ENCODE measurements at places on chromosomes 1 and 21. TPM values are rescaled to one million over a fixed set of nuclear protein-coding genes. Genes with fewer than 3 reads are reported as not detected.

The USH2A gene
- total RNA-seq = under 0.01 TPM

GRCh38 chr1:223500560-223501425, 107.6 kb downstream of the CCDC185 start:
- peak; percentile 61 for DNase-seq

- DNase-seq = peak; percentile 66
Measured at GRCh38 chr1:160101037-160101716, 2.8 kb upstream of the IGSF8 start.

- no peak for DNase-seq
Measured at GRCh38 chr1:2476061-2476999, at the start of gene PLCH2. Gene PLCH2 (plus strand): TSS chr1:2476289. CDS start chr1:2476589, 300 bp downstream.

- no peak for DNase-seq
Measured at GRCh38 chr21:43597540-43598250, 61.6 kb downstream of the HSF2BP start.

The FCER1A gene
- total RNA-seq = not detected

DNA sequence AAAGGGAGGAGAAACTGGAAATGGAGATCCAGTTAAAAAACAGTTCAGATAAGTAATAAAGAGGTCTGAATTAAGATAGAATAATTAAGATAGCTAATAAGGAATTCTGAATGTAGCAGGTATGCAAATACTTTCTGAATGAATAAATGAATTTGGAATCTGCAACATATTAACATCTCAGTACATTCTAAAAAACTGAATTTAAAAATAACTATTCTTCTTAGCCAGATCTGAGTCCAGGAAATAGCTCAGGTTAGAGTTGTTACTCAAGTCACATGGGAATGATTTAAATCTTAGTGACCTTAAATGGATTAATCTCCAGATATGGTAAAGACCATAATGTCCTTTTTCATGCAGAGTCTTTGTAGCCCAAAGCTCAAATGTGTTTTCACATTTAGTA, 51.2 kb downstream of the EYA3 start:
- DNase-seq = no peak

- no peak for DNase-seq
Measured at GRCh38 chr1:7437036-7437435, 334.1 kb upstream of the VAMP3 start.

The PIGR gene
- total RNA-seq = not detected

The CR1 gene
- not detected for total RNA-seq

DNA sequence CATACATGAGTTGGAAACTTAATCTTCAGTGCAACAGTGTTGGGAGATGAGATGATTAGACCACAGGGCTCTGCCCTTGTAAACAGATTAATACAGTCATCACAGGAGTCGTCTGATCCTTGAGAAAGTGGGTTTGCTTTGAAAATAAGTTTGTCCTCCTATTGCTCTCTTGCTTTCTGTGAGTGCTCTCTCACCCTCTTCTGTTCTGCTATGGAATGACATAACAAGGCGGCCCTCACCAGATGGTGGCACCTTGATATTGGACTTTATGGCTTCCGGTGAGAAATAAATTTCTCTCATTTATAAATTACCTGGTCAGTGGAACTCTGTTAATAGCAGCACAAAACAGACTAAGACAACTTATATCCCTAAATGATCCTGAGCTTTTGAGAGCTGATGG, 353.6 kb downstream of the BRINP3 start:
- peak; percentile 31 for DNase-seq

The TRABD2B gene
- total RNA-seq = not detected

The IGSF5 gene
- total RNA-seq = 0.11 TPM

The TNFRSF4 gene
- 0.32 TPM for total RNA-seq

DNA sequence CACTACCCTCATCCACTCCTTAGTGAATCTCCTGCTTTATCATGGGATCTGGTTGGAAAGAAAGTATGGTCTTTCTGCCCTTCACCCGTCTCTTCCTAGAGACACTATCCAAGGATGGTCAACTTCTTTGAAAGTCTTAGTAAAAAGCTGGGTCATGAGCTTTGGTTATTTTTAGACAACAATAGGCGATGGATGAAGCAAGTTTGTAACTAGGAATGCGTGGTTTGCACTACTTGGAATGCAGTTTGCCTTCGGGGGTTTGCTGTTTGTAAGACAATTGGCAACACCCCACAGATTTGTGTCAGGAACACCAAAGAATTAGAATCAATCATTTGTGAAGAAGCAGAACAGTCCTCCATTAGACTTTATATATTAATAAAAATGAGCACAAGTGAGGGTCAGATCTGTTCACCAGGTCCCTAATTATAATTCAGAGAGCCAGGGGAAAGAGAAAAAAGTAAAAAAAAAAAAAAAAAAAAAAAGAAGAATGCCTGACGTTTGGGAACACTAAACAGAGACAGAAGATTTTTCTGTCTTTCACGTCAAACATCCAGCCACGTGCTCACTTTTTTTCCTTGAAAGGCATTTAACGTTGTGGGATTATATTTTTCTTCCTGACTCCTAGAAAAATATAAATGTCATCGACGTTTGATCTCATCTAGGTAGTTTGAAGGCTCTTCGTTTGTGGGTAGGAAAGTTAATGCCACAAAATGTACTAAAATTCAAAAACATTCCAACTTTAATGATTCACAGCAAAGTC, 60.7 kb upstream of the BTG3 start:
- DNase-seq = peak; percentile 2

- no peak for DNase-seq
Measured at GRCh38 chr21:21046063-21046462, 47.9 kb downstream of the NCAM2 start.

GRCh38 chr1:228666686-228667623, 68.3 kb upstream of the RHOU start:
- no peak for DNase-seq

The RAD54L gene
- 14.7 TPM for total RNA-seq

- DNase-seq = no peak
Measured at GRCh38 chr1:165629151-165629550, 1.9 kb upstream of the MGST3 start.

DNA sequence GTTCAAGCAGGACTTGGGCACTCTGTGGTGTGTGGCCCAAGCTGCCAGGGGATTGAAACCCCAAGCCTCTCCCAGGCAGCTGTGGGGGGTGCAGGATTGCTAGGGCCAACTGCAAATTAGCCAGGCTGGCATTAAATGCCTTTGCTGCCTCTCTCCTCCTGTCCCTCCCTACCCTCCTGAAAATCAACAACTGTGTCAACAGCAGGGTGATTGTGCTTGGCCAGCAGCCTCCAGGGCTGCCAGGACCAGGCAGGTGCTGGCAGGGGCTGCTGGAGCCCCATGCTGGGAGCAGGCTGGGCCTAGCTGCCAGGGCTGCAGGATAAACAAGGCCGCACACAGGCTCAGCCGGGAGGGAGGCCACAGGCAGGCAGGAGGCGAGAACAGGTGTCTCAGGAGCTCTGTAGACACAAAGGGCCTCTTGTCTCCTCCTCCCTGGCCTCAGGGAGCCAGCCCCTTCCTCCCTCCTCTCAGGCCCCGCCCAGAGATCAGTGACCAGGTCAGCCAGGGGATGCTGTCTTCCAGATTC, 11.4 kb downstream of the SOX13 start:
- DNase-seq = peak; percentile 85

- no peak for DNase-seq
Measured at GRCh38 chr21:16741141-16741665, 771.6 kb upstream of the CXADR start.

All from LHCN-M2 (cell line).